Activated CD8-positive, alpha-beta memory T cell treated with anti-CD3 and anti-CD28 coated beads for 1 hour (primary cell): ENCODE measurements at places on chromosomes 1 and 21.

GRCh38 chr1:170461291-170461747 is 70.6 kb upstream of the GORAB start:
- no peak for DNase-seq

- DNase-seq = no peak
Measured at GRCh38 chr1:116268211-116268610, 104.8 kb upstream of the ATP1A1 start.

- peak; percentile 45 for DNase-seq
Measured at GRCh38 chr1:205484985-205485967, 19.2 kb upstream of the CDK18 start.

DNA sequence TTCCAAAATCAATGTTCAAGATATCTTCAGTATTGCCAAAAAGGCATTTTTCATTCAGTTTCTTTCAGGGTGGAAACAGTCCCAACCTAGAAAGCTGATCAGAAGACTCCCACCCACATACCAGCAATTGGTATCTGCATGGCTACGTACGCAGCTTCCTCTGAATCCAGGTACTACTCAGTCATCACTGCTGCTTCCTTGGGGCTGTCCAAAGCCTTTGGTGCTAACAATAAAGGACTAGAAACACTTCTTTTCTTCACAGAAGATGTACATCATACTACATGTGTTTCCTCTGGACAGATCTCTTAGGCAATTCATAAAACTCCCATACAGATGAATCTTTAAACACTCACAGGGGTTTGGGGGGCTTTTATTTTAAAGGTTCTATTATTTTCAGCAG is 29.8 kb downstream of the VPS26C start:
- no peak for DNase-seq

GRCh38 chr1:158177700-158178450 is 2.8 kb upstream of the CD1D start:
- DNase-seq = no peak

GRCh38 chr1:42358791-42359190 is 21.8 kb upstream of the RIMKLA start:
- no peak for DNase-seq

- no peak for DNase-seq
Measured at GRCh38 chr1:184826001-184826400, 71.3 kb upstream of the EDEM3 start.

- DNase-seq = no peak
Measured at GRCh38 chr1:151311011-151311410, 16.2 kb downstream of the PI4KB start.

GRCh38 chr1:1023700-1024099 is 3.8 kb downstream of the AGRN start:
- no peak for DNase-seq

DNA sequence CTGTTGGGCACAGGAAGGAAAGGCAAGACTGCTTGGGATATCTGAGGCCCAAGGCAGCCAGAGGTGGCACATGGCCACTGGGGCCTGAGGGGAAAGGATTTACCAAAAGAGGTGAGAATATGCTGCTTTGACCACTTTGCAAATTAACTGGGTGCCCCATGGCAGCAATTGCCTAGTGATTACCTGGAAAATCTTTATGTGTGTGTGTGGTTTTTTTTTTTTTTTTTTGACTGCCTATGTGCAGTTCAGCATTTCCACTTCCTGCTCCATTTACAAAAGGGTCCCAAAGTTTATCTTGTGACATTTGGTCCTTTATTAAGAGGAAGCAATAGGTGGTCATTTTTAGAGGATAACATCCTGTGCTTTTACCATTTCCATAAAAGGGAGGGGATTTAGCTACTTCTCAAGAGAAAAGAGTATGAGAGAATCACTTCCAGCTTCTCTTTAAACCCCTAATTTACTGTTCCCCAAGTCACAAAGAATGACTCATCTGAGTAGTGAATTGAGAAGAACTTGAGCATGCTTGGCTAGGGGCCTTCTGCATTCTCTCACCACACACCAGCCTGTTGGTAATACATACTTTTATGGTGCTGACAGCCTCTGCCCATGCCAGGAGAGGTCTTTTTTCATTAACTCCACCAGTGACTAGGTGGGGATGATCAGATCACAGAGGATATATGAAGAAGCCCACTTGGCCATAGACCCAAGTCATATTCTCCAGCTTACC is 52.1 kb downstream of the SYDE2 start:
- no peak for DNase-seq

- DNase-seq = no peak
Measured at GRCh38 chr1:116910379-116911187, 867 bp downstream of the PTGFRN start.

DNA sequence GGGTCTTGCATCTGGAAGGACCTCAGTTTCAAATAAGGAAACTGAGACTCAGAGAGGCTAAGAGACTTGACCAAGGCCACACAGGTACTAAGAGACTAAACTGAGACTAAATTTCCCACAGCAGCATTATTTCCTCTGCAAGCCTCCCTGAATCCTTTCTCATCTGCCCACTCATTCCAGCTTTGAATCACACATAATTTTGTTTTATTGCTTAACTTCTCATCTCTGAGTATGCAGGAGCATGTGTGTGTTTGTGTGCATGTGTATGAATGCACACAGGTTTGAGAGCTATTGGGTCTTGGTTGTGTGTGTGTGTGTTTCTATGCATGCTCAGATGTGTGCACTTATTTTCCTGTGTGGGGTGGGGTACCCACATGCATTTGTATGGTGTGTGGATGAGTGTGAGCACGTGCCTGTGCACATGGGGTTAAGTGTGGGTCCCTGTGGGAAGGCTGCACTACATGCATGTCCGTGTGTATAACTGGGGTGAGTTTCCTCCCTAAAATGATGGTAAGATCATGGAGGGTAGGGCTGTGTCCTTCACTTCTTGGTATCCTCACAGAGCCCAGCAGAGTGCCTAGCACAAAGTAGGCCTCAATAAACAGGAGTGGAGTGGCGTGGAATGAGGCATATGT is 74.4 kb upstream of the ZC3H12A start:
- DNase-seq = no peak

DNA sequence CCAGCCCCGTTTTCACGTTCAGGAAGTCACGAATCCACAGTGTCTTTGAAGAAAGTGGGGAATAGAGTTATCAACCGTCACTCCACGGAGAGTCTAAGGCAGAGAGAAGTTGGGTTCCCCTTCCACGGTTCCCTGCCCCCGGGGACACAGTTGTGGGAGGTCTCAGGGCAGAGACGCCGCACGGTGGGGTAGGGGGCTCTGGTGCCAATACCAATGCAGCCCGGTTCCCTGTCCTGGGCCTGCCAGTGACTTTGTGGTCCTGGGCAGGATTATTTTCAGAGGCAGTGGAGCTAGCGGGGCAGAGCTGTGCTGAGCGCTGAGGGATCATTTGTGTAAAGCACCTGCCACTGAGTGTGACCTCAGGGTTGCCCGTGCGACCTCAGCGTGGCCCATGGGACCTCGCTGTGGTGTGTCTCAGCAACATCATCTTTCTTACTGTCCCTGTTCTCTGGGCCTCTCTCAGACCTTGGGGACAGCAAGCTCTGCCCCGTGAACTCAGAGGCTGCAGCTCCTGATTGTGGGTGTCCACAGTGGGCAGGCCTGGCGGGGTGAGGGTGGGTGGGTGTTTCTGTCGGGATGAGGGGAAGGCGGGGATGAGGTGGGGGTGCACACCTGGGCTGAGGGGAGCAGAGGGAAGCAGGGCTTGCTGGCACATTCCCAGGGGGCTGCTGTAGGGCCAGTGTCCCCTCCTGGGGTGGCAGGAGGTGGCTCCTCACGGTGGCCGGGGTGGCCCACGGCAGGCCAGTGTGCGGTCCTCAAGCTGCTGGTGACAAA is 65.2 kb downstream of the AGPAT3 start:
- DNase-seq = no peak

DNA sequence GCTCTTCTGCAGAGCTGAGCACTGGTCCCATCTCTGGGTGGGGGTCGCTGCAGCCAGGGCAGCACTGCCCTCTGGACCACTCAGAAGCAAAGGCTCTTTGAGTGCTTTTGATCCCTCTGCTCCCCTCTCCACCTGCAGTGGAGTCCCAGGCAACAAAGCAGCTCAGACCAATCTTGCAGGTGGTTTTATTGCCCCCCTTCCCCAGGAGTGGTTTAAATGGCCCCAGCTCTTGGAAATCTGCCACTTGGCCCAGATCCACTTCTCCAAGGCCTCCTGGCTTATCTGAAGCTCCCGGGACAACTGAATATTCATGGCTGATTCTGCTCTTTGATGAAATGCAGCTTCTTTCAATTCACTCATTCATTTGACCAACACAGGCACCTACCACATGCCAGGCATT is 2.7 kb downstream of the STUM start:
- DNase-seq = no peak

DNA sequence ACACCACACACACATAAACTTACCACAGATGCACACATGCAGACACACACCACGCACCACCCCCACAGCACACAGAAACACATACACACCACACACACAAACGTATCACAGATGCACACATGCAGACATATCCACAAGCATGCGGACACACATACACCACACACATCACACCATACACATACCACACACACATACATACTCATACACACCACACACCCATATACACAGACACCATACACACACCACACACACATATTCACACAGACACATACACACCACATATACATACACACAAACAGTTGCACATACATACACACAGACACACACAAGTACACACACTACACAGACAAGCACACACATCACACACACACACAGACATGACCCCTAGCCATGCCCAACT is 37.5 kb upstream of the PDE9A start:
- no peak for DNase-seq

DNA sequence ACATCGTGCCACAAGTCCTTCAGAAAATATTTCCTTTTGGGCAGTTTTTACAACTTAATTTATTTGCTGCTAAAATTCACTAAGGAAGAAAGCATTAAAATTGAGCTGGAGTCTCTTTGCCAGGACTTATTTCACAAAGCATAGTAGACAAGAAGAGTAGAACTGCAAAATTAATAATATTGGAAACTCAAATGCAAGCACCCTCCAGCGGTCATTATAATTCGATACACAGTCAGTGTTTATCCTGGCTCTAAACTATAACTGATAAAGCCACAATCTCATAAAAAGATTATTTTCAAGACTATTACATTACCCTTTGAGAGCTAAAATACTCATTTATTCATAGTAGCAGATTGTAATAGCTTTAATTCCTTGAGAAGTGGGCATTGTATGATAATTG is 655.4 kb downstream of the RWDD3 start:
- DNase-seq = no peak

GRCh38 chr1:118954301-118954905 is 33.7 kb downstream of the TBX15 start:
- no peak for DNase-seq

DNA sequence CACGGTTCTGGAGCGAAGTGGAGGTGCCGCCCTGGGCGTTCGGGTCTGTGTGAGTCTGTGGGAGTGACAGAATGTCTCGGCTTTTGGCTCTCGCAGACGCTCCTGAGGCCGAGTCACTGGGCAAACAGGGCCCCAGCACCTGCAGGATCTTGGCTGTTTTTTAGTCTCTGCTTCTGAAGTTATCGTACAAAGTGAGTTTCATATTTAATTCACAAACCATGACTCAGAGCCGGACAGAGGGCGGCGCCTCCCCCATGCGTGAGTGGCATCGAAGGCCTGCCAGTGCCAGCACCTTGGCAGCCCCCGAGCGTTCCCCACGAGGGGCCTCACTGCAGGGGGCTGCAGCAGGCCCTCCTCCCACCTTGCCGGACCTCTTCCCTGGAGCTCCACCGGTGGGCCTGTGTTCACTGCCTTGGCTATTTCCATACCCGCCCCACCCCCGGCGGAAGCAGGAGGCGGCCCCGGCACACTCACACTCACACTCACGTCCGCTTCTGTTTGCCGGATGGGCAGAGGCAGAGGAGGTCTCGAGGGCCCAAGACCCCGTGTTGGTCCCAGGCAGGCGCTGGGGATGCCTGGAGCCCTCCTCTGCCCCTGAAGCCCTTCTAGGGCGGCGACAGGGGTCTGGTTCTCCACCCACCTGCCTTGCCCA is 56.3 kb downstream of the MORN1 start:
- DNase-seq = no peak

- no peak for DNase-seq
Measured at GRCh38 chr21:25307489-25307888, 299.8 kb downstream of the MRPL39 start.

GRCh38 chr1:164583835-164584539 is 25.0 kb downstream of the PBX1 start:
- no peak for DNase-seq

DNA sequence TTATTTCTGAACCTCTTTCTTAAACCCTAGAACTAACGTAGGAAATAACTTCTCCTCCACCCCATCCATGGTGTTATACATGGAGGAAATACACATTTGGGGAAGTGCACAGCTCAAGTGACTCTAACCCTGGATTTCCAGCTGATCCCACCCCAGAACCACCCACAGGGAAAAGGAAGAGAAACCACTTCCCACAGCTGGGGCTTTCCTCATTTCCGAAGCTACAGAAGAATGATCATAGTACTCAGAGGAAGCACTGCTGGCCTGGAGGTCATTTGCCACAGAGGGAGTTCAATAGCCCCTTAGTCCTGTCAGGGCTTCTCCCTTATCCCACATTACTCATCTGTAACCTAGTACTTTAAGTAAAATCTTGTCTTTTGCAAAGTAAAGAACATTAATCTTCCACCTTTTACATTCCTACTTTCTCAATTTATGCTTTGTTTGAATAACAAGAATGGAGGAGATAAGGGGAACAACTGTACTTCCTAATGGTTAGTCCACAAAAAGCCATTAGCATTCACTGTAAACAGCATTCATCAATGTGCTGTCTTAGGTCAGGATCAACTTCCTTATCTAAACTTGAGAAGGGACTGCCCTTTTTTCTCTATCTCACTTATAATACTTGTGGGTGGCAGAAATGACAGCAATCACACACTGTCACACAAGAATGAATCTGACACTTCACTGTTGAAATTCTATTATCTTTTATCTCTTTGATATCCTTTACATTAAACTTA is 63.0 kb upstream of the RGS1 start:
- no peak for DNase-seq

DNA sequence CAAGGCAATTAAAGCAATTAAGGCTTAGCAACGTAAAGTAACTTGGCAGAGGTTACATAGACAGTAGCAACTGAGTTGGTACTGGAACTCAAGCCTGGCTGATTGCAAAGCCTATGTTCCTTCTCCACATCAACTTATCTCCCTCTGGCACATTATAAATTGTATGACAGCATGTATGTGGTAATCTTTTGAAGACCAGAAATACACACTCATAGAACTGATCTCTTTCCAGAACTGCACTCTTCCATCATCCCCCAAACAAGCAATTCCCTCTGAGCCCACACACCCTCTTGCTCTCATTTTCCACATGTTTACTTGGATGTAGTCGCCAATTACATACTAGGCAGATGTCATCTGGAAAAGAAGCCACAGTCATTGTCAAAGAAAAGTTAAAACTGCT is 502.2 kb downstream of the PLPP3 start:
- no peak for DNase-seq

DNA sequence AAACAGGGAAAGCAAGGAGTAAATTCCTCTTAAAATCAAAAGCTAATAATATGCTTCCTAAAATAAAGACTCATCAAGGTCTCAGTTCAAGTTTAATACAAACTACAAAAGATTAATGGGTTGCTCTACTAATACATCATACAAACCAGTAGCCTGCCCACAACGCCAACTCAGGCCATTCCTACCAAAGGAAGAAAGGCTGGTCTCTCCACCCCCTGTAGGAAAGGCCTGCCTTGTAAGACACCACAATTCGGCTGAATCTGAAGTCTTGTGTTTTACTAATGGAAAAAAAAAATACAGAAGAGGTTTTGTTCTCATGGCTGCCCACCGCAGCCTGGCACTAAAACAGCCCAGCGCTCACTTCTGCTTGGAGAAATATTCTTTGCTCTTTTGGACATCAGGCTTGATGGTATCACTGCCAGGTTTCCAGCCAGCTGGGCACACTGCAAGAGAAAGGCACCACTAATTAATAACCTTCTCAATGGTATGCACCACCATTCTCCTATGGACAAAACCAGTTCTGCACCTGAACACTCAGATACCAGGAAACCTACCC is 10.6 kb downstream of the PRDX1 start:
- DNase-seq = no peak
